HFF-Myc (cell line): ENCODE measurements at places on chromosomes 1 and 21.

DNA sequence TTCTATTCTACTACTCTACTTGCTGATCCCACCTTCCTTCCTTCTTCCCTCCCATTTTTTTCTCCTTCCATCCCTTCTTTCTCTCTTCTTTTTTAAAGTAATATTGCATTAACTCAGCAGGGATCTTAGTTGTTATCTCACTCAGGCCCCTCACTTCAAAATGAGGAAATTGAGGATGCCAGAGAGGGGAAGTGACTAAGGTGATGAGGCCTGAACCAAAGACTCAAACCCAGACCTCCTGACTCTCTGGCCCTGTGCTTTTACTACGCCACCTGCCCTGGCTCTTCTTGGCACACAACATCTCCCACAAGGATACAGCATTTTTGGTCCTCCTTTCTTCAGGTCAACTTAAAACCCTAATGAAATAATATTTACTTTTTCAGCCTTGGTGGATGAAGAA lies 151.7 kb upstream of the ZNF648 start:
- no peak for DNase-seq

DNA sequence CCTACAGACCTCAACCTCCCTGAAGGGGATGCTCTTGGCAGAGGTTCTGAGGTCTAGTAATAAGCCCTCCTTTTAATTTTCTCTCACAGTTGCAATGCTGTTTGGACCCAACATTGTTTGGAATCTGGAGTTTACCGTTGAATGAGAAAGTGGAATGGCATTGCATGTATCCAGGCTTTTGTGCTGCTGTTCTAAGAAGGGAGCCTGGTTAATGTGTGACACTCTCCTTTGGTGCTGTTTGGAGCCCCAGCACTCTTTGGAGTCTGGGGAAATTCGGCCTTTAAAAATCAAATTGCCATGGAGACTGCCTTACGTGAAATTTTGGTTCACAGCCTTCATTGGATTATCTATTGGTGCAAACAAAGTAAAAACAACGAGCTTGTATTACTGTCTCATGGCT lies 23.7 kb upstream of the TMEM61 start:
- no peak for DNase-seq

DNA sequence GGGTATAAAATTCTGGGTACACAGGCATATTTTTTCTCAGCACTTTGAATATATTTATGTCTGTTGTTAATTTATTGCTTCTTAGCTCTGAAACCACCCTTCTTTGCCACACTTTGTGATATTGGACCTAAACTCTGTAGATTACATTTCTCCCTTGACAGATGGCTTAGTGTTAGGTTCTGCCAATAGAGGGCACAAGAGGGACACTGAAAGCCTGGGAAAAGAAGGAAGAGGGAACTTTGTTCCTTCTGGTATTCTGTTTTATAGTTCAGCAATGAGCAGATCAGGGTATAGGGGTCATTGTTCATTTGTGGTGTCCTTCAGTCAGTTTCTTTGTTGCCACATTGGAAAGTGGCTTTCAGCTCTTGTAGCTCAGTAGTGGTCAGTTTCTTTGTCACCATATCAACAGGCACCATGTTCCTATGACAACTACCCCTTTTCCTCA lies 423.5 kb upstream of the PROX1 start:
- no peak for DNase-seq

DNA sequence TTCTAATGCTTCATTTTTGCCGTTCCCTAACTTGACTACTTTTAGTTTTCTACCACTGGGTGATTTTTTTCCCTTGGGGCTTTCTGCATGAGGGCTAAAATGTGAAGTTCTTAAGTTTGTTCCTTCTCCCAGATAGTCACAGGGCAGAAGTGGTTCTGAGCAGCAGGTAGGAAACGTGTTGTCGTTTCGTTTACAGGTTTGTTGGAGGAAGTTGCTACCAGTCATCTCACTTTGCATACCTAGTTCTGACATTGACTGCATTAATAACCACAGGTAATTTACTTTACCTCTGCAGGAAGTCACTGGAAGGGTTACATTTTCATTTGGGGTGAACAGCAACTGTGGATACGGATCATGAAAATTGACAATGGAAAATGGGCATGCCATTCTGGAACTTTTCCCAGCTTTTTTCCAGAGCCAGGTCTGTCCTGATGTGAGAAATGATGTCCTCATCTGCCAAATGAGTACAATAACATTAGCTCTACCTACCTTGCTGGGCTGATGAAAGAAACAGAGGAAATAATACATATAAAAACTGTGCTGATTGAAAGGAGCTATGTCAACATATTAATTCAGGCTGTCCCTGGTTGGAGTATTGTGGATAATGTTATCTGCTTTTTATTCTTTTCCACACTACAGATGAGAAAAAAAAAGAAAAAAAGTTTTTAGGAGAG lies 94.2 kb downstream of the DISC1 start:
- no peak for DNase-seq

DNA sequence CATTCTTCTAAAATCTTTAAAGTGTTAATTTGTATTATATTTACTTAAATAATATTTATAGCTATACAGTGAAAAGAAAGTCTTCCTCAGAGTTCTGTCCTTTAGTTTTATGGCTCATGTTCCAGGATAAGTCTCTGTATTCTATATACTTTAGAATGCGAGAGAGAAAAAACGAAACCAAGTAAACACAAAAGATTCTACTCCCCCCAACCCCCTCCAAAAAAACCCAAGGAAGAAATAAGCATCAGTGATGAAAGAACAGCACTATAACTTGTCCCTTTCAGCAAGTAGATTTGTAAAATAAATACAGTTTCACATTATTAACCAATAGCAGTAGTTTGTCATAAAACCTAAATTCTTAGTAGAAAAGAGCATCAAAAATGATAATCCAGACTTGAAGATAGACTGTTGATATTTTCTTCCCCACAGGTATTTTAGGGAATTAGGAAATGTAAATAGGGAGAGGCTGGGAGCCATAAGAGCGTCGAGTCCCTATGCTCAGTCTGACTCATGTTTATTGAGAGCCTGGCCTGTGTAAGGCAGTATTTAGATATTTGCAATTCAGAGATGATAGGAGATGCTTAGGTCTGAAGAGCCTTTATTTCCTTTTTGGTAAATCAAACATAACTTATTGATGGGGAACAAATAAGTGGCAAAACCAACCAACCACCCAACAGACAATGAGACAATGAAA lies 35.5 kb downstream of the CDC14A start:
- no peak for DNase-seq

GRCh38 chr1:205373022-205373797 lies 16.5 kb upstream of the KLHDC8A start:
- no peak for DNase-seq

DNA sequence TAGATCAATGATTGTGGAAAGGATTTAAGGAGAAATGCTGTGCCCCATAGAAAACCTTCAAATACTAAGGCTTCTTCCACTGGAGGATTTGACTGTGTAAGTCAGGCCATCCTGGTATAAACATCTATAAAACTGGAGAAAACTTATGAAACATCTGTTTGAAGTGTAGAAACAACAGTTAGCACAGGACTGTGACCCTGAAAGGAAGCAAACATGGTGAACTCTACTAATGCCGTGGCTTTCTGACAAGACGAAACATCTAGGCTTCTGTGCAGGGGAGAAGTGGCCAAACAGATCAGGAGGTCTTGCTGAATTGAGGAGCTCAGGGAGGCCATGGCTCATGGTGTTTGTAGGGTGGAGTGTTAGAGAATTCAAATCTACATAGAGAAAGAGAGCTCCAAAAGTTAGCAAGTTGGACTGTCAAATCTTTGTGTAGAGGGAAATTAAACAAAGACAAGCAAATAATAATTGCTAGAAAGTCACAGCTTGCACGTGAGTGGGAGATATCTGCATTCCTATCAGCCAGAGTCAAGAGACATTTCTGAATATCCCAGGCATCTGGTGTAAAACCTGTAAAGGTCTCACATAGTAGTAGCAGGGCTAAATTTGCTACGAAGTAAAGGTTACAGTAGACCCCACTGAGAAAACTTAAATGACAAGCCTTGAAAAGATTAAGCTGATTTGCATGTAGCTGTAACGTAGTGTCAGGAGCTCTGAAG lies 566.8 kb upstream of the B3GALT2 start:
- DNase-seq = no peak

DNA sequence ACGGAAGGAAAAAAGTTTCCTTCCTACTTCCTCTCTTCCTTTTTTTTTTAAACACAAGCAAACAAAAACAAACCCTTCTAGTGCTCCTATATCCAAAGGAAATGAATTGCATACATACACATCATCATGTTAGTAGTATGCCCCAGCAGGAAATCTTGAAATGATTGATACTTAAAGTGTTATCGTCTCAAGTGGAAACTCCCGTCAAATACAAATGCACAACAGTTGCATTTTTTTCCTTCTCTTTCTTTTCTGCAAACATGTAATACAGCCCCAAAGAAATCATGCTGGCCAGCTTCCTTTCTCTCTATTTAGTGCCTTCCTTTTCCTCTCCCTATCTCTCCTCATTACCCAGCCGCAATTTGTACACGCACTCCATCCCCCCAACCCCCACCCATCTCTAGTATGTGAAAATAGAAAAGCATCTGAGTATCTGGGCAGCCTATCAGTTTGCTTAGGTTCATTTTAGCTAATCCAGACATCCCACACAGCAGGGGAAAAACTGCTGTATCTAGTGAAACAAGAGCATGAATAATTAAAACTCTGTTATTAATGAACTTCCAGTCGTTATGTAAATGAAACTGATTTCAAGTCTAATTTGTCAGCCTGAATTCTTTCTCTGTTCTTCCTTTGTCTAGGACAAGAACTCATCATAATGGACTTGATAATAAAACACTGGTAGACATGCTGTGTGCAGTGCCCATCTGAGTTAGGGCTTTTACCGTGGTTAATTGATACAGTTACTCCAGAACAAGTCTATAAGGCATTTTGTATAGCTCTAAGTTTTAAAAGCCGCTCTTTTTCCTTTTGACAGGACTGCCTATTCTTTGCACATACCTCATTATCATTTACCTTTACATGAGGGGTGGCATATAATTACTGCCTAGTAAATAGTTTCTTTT lies 336.5 kb upstream of the ADGRL2 start:
- DNase-seq = no peak

- DNase-seq = no peak
Observed at GRCh38 chr1:183194527-183195141, 8.6 kb downstream of the LAMC2 start.

GRCh38 chr21:20646431-20647165 lies 351.6 kb upstream of the NCAM2 start:
- no peak for DNase-seq

DNA sequence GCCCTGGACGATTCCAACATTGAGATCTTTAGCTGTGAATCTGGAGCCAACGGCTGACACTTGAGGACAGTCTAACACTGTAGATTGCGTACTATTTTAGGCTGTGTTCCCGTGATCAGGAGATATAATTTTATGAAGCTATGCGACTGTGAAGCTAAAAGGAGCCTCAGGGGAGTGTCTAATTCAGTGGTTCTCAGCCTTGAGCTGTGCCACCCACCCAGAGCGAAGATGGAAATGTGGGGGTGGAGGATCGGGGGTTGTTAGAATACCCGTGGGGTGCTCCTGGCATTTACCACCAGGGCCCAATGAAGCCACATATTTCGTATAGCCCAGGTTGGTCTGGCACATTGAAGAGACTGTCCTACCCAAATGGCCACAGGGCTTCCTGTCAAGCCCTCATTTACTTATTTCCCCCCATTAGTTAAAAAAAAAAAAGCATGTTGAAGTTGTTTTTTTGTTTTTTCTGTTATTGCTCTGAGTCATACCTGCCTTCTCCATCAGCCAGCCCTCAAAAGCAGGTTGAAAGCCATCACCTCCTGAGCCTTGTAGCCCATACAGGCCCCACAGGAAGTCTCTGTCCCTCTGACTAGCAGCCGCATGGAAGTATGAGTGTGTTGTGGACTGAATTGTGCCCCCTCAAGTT lies 141.7 kb downstream of the GALNT2 start:
- no peak for DNase-seq

DNA sequence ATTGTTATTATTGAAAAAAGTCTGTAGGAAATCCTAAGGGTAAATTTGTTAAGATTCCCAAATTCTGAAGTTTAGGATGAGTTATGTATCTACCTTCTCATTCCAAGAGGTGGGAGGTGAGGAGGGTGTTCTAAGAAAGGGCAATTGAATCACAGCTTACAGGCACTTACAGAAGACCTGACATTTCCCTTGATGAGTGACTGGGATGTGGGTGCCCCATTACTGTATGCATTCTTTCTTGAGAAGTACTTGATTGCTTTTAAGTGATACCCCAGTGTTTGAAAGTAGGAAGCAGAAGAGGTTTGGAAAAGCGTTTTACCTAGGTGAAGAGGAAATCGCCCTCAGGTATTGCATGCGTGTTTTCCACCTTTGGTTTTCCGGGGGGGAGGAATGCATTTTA lies 87.0 kb upstream of the ADAR start:
- no peak for DNase-seq

DNA sequence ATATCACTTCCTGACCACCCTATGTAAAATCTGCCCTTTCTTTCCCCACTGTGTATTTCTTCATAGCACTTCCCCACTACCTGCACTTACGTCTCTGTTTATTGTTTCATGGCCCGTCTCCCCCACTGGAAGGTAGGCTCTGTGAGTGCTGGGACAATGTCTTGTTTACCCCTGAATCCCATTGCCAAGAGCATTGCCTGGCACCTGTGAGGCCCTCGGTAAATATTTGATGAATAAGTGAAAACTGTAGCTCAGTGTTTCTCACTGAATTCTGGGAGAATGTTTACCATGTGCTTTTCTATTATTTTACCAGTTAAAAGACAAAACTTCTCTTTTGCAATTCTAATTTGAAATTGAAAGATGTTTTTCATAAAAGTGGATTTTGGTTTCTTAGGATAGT lies 11.8 kb downstream of the NFASC start:
- no peak for DNase-seq
